ENCODE measurements at places on chromosomes 2 and 18. TPM values are rescaled to one million over a fixed set of nuclear protein-coding genes. Genes with fewer than 3 reads are reported as not detected.

The SULT1C2 gene
- total RNA-seq, result 4.1 TPM

GRCh38 chr2:186302263-186302662, 183.8 kb upstream of the ZC3H15 start:
- DNase-seq, result no peak

GRCh38 chr2:112089375-112089774, 34.3 kb downstream of the TMEM87B start:
- DNase-seq, result no peak

DNA sequence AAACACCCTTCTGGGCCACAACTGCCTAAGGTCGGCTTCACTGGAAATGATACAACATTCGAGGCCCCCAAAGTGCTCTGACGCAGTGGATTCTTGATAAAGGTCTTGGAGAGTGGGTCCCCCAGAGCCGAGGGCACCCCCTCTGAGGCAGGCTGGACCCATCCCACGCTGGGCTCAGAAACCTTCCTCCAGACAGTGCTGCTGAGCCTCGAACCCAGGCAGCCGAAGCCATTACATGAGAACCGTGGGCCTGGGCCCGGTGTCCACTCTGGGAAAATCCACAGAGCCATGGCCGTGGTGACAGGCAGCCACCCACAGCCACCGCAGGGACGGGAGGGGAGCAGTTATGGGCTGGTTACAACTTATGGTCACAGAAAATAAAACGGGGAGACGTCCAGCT, 81.4 kb upstream of the ID2 start:
- DNase-seq, result no peak

The CFAP221 gene
- 2.8 TPM for total RNA-seq

Measured in ureter (tissue), 1 donor.